ENCODE measurements at places on chromosomes 7 and 10.

- DNase-seq = no peak
Observed at GRCh38 chr7:36969376-36969775, 245.1 kb upstream of the AOAH start.

DNA sequence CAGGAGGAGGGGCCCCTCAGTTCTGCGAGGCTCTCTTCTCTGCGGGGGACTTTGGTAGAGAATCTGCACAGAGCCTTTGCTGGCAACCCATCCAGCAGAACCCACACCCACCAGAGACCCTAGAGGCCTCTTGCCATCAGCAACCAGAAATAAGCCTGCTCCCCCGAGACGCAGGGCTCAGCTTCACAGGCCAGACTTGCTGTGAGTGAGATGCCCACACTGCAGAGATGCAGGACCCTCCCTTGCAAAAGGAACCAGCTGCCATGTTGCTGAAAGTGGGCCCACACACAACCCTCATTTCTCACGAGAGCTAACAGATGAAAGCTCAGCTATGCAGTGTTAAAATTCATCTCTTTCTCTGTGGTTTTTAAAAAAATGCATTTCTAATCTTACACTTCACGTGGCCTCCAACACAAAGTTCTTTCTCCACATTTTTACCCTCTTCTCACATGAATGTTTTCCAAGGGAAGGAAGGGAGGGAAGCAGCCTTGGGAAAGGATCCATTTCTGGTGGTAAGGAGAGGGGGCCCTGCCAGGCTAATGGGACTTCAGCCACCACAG is 171.6 kb downstream of the CCDC3 start:
- DNase-seq = no peak

GRCh38 chr7:37642028-37642540 is 41.5 kb upstream of the GPR141 start:
- DNase-seq = no peak

DNA sequence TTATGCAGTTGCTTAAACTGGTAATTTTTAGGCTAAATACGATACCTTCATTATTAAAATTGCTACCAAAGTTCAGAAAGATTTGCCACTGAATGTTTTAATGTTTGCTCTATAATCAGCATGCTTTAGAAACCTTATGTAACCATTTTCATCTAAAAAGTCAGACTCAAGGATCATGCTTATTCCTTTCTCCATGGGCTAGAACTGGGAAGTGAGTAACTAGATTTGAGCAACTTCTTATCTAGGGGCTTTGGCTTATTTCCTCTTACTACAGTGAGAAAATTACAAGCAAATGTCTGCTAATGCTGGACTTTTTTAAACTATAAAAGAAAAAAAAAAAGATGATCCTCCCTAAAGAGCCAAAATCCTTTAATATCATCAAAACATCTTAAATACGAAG is 215.9 kb downstream of the CRPPA start:
- no peak for DNase-seq

- no peak for DNase-seq
Observed at GRCh38 chr10:122422266-122422989, 32.0 kb upstream of the ARMS2 start.

- DNase-seq = no peak
Observed at GRCh38 chr7:113197274-113197673, 78.9 kb upstream of the SMIM30 start.

GRCh38 chr7:181738-182137 is 10.6 kb upstream of the FAM20C start:
- DNase-seq = no peak

DNA sequence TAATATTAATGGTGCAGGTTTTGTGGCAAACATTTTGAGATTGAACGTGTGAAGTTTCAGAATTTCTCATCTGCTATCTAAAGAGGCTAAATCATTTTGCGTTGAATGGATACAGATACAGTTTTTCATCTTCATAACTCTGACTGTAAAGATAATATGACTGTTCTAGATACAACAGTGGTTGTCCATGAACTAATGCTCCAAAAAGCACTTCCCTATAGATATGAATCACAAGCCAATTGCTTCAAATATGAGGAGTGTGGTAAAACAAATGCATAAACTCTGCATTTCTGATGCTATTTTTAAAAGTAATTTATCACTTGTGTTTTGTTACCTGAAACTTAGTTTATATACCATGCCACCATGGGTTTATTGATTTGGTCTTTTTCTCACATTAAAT is 750.1 kb downstream of the MAGI2 start:
- DNase-seq = no peak

- DNase-seq = no peak
Observed at GRCh38 chr7:25844102-25844870, 307.7 kb upstream of the NFE2L3 start.

DNA sequence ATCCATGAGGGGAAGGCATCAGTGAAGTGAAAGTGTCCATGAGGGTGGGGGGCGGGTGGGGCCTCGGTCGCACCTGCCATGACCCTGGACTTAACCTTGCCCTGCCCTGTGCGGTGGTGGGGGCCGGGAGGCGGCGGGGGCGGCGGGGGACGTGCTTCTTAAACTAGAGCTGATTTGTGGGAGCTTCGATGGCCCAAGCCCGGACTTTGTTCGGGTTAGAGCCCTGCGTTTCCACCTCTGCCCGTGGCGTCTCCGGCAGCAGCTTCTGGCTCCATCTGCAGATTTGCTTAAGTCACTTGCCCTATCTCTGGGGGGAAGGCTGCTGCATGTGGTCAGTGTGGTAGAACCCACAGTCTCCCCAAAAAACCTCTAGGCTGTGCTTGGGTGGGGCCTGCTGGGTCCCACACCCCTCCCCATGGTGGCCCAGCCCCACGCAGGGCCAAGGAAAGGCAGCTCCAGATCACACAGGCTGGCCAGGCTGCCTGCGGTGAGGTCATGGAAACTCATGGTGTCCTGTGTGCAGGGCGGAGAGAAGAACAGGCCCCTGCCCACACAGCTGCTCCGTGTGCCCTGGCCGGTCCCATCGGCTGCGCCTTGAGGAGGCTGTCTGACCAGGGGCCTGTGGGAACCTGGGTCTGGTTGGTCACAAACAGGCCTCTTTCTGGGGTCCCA is 93.2 kb downstream of the INPP5A start:
- no peak for DNase-seq

GRCh38 chr7:103810112-103810744 is 179.2 kb downstream of the RELN start:
- DNase-seq = no peak

DNA sequence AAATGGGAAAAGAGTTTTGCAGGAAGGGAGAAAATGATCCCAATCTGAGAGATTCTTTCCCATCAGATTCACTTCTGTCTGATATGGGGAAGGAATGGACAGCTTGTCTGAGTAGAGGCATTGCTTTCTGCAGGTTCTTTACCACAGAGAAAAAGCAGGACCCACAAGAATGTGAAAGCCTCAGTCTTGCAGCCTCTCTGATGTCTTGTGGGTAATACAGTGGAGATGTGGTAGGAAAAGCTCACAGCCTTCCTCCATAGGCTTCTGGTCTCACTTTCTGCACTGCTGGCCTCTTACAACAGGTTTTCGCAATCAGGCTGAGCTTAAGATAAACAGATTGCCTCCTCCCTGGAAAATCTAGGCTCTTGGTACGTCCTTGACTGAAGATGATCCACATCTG is 551 bp downstream of the IFIT1 start:
- DNase-seq = no peak

GRCh38 chr10:6069081-6069931 is 7.1 kb upstream of the IL2RA start:
- no peak for DNase-seq

- no peak for DNase-seq
Observed at GRCh38 chr10:49572594-49573114, 33.7 kb upstream of the ERCC6 start.

DNA sequence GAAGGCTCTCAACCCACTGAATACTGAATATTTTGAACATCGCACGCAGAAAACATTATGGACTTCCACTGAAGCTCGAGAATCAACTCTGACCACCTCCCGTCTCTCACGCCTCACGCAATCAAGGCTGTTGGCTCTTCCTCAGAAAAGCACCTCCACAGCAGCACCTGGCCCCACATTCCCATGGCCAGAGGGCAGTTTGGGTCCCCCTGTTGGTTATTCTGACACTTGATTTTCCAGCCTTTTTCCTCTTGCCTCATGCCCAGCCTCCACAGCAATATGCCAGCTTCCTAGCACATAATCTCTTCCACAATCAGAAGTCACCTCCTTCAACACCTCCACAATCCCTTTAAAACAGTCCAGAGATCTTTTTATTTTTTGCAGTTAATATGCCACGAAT is 55.9 kb downstream of the SVOPL start:
- no peak for DNase-seq

- no peak for DNase-seq
Observed at GRCh38 chr10:74738985-74739567, 87.3 kb upstream of the KAT6B start.

GRCh38 chr7:41378156-41378555 is 324.7 kb downstream of the INHBA start:
- DNase-seq = no peak

GRCh38 chr7:80145780-80146422 is 11.3 kb downstream of the GNAI1 start:
- no peak for DNase-seq

- peak; percentile 22 for DNase-seq
Observed at GRCh38 chr7:36021367-36021766, 131.7 kb upstream of the EEPD1 start.

GRCh38 chr7:26451997-26452396 is 160.3 kb downstream of the SNX10 start:
- no peak for DNase-seq

- no peak for DNase-seq
Observed at GRCh38 chr10:11869743-11870460, 46.7 kb downstream of the PROSER2 start.

- DNase-seq = peak; percentile 44
Observed at GRCh38 chr7:27172823-27173510, 1.2 kb downstream of the HOXA10 start.

DNA sequence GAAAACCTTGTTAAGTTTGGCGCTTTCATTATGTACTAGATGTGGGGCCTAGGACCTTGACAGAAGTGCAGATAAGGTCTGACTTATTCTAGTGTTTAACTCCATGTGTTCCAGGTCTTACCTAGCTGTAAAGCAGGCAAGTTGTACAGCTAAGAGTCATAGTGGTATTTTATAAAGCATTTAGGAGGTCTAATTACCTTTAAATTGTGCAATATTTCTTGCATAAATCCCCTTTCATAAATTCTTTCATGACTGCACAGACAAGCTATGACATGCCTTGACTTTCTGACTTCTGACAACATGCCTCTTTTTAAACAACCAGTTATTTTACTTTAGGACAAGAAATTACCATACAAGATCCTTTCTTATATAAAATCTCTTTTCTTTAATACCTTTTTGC is 151.6 kb upstream of the VSTM2A start:
- DNase-seq = no peak

GRCh38 chr7:46713868-46714596 is 793.0 kb upstream of the IGFBP3 start:
- DNase-seq = no peak

- no peak for DNase-seq
Observed at GRCh38 chr10:74058071-74058470, 60.2 kb downstream of the VCL start.

DNA sequence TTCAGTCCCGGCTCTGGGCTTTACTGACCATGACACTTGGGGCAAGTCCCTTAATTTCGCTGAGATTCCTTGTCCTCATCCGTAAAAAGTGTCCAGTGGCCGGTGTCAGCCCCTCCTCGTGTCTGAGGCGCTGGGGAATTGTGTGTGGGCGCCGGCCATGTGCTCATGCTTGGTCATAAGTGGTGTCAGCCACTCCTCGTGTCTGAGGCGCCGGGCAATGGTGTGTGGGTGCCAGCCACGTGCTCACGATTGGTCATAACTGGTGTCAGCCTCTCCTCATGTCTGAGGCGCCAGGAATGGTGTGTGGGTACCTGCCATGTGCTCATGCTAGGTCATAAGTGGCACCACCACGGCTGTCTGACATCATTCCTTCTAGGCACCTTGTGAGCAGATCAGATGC is 40.7 kb upstream of the DMBT1 start:
- DNase-seq = no peak

DNA sequence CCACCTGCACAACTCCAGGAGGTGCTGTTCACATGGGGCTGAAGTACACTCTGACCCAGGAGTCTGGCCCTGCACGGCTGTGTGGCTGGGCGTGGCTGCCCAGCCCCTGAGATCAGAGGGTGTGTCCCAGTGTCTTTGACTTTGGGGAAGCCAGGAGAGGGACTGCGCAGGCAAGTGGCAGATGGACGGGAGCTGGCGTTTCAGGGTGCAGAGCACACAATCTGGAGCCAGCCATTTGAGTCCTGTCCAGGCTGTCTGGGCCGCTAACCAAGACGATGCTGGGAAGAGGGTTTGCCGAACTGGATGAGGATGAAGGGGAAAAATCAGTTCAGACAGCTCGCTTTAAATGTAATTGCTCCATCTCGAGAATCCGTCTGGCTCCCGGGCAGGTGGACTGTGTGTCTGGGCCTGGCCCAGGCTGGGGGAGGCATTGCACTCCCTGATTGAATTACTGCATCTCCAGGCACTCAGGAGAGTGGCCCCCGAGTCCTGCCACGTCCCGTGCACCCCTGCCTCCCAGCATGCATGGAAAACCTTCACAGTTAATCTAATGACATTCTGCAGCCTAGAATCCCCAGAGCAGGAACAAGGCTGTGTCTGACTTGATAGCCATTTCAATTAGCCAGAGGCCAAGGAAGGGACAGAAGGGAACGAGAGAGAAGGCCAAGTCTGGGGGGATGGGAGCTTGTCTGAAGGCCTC is 120.8 kb upstream of the NANOS1 start:
- DNase-seq = peak; percentile 67

DNA sequence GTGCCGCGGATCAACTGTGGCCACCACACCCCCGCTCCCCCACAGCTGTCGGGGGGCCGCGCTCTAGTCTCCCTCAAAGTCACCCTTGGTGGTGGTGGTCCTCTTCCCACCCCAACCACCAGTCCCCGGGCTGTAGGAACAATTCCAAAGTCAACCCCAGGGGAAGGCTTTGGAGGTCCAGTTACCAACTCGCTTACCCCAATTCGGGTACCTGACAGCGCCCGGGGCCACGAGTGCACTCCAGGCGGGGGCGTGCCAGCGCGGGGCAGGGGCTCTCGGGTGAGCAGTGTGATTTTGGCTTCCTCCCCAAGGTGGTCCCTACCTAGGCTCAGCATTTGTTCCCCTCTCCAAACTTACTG is 584 bp upstream of the ZMIZ1 start:
- no peak for DNase-seq

- no peak for DNase-seq
Observed at GRCh38 chr10:74282848-74283210, 131.8 kb downstream of the ADK start.

GRCh38 chr7:158067219-158067930 is 520.2 kb downstream of the PTPRN2 start:
- DNase-seq = no peak

DNA sequence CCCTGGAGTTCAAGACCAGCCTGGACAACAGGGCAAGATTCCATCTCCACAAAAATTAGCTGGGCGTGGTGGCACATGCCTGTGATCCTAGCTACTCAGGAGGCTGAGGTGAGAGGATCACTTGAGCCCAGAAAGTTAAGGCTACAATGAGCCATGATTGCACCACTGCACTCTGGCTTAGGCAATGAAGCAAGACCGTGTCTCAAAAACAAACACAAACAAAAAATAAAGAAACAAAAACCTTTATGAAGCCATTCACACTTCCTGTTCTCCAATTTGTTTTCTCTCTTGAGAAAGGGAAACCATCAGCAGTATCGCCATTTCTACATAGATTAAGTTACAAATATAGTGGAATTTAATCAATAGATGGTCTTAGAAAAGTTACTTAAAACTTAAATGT is 19.8 kb downstream of the YME1L1 start:
- DNase-seq = no peak
